ENCODE measurements at places on chromosomes 4 and X. TPM values are rescaled to one million over a fixed set of nuclear protein-coding genes. Genes with fewer than 3 reads are reported as not detected.

FAT4 gene
- total RNA-seq = 5.6 TPM

RAB39B gene
- total RNA-seq = 1.6 TPM

DNA sequence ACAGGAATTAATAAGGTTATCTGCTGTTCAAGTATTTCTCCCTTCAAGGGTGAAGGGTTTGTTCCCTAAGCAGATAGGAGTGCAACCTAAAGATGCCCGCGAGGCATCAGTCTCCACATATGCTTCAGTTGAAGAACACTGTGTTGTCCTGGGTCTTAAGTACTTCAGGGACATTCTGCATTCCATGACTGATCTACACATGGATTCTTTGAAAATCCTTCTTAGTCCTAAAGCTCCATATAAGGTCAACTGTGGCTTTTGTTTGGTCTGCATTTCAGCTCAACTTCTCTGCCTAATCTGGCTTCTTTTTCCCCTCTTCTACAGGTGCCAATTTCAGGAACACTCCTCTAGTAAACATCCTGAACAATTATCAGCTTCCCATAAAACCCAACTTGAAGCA lies 21.8 kb upstream of the CTSO start:
- no peak for DNase-seq

GRCh38 chr4:44661940-44662622 lies 10.7 kb upstream of the YIPF7 start:
- DNase-seq = no peak

DNA sequence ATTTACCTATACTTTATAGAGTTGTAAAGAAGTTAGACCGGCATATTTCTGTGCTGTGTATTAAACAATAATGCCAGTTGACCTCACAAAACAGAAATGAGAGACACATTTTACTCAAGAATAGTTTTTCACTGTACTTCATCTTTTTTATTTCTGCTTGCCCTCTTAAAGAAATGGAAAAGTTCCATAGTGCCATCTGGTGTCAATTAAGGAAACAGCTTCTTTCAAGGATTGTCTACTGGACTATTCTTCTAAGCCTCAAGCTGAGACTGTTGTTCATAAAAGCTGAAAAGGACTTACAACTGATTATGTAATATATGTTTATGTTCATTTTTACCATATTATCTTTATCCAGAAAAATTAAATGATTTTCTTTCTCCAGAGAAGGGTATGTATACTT lies 1523.7 kb downstream of the ARAP2 start:
- DNase-seq = no peak

- DNase-seq = no peak
Observed at GRCh38 chrX:50002067-50002714, 79.8 kb downstream of the CLCN5 start.

DNA sequence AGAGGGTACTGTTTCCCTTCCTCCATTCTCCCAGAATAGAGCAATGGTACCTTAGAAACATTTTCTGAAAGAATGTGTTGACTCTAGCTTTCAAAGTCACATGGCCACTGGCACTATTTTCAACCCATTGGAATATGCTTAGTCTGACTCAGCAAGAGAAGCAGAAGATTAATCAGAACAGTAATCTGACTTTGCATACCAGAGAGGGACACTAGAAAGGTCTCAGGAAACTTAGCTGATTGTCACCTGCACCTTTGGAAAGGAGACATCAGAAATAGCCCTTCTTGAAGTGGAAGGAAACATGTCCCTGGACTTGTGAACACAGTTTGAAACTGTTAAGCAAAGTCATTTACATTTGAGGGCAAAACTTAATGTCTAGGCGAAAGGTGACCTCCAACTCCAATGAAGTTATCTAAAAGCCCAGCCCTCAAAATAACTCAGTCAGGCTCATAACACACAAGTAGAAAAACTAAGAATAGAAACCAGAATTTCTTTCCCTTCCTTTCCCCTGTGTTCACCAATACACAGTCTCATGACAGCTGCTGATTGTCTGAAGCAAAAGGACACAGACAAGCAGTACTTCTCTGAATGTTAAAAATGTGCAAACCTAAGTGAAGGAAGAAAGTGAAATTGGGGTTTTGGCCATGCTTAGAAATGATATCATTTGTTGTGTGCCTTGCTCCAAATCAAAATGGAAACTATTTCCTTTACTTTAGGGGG lies 270.8 kb downstream of the GRIA3 start:
- no peak for DNase-seq

DNA sequence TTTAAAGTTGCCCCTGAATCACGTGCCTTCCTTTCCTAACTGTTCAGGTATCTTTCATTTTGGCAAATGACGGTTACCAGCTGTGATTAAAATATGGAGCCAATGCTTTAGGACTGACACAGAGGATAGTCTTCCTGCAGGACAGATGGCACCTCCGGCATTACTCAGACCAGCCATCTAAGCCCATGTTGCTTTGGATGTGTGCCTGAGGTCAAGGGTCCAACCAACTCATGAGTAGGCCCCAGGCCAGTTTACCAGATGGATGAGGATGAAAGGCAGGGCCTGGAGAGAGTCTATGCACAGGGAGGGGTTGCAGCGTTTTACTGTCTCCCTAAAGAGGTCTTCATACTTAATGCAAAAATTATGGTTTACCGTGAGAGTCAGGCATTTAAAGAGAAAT lies 174.0 kb upstream of the GATB start:
- peak; percentile 86 for DNase-seq

DNA sequence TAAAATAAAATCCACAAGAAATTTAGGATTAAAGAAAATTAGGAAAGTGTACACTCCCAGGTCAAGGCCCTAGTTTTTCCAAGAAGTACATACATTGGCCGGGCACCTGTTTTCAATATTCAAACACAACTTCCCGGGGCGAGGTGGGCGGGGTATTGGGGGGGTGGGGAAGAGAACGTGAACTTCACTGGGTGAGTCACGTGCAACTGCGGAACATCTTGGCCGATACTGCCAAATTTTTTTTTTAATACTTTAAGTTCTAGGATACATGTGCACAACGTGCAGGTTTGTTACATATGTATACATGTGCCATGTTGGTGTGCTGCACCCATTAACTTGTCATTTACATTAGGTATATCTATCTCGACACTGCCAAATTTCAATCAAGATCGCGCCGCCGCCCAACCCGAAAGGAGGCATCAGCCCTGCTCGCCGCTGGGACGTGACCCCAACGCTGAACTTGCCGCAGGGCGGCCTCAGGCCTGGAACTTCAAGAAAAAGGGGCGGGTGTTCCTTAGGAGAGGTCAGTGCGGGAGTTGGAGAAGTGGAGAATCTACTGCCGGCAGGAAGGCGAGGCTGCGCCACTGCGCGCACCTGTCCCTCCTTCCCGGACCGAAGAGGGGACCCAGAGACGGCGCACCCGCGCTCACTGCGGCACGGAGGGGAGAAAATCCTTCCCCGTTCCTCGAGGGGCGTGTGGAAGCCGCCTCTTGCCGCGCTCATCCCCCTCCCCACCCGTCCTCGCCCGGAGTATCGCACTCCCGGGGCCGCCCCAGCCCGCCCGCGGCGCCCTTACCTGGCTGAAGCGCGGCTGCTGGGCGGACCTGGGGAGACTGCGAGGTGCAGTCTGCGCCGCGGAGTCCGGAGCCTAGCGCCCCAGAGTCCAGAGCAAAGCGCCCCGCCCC lies at the start of gene TEC:
TEC (minus strand) TSS at position 883 of the 905 bp plus-strand sequence. CDS start 41,224 bp downstream, outside the sequence.
- peak; percentile 74 for DNase-seq

Data from MG63 (cell line).